ENCODE measurements at places on chromosomes 6 and 20.

DNA sequence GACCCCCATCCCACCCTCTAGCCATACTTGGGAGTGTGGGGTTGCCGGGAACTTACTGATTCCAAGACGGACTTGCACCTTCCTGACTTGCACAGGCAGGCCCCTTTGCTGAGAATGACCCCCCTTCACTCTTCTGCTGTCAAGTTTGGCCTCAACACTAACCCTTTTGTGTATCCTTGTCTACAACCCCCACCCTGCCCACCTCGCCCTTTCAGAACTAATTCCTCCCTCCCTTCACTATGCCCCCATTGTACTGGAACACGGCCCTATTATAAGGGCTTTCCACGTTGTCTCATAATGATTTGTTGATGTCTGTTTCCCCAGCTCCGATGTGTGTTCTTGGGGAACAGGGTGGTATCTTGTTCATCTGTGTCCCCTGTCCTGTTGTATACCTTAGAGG lies 4.4 kb upstream of the NEDD9 start:
- DNase-seq: no peak

GRCh38 chr6:1296079-1296478 lies 15.8 kb upstream of the FOXQ1 start:
- no peak for DNase-seq

DNA sequence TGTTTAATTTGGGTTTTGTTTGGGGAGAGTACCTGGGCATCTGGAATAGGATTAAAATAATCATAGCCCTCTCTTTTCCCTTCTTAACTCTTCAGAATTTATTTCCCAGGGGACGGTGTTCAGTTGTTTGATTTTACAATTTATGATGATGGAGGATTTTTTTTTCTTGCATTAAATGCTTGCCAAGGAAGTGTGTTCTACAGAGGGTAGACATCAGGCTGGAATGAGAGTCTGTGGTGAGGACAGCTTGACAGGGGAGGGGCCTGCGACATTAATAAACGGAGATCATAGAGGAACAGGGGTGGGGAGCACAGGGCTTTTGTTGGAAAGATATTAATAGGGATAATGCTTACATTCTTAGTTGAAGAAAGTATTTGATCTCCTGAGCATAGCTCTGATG lies 297.5 kb downstream of the CLIC5 start:
- no peak for DNase-seq

GRCh38 chr6:135537741-135538301 lies 40.3 kb upstream of the AHI1 start:
- no peak for DNase-seq

All from vagina (tissue), 2 donors.